Upper lobe of left lung (tissue), 6 donors: ENCODE measurements at places on chromosomes 2 and 18. TPM values are rescaled to one million over a fixed set of nuclear protein-coding genes. Genes with fewer than 3 reads are reported as not detected.

HOXD13 gene
- not detected for total RNA-seq

DNA sequence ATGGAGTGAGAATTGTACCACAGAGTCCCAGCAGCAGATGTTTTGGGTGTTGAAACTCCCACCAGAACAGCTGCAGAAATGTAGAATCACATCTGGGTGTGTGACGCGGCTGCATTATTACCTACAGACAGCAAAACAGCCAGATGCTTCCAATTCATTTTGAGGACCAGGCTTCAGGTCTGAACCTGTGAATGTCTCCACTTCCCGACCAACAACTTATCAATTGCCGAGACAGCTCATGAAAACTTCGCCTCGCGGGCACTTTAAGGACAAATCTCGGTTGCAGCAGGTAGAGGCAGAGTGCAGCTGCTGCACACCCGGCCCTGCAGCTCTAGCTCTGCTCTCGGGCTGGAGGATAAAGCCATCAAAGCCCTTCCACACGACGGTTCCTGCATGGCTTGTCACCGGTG, 202.0 kb downstream of the HRH4 start:
- no peak for DNase-seq
- no peak overlapping the region for H3K4me3 ChIP-seq
- H3K27me3 ChIP-seq, result no peaks in the 10 kb centered on the region

GRCh38 chr2:25076749-25077148, 34.9 kb downstream of the EFR3B start:
- no peak overlapping the region for H3K27ac ChIP-seq
- no peaks in the 10 kb centered on the region for H3K36me3 ChIP-seq
- H3K4me1 ChIP-seq, result peaks cover 7% of the 10 kb centered on the region
- no peaks in the 10 kb centered on the region for H3K27me3 ChIP-seq
- no peak for DNase-seq

SLC23A3 gene
- 0.33 TPM for total RNA-seq

DNA sequence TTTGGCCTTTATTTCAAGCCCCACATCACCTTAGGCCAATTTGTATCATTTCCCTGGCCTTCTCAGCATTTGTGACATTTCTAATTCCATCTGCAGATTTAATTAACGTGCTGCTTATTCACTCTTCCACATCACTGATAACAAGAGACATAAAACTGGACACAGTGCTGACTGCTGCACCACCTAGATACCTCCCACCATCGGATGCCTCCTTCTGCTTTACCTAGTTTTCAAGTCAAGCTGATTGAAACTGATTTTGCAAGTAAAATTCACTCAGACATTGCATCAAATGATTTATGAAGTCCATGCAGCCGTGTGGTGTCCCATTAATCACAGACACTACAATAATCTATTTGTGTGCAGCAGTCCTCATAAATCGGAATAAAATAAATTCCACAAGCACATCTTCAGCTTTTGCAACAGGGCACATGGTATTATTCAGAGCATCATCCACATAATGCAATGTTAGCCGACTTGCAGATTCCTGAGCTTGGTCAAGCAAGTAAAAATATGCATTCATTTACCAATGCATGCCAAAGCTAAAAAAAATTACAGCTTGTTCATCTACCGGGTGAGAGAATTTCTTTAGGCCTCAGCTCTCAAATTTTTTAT, 15.9 kb upstream of the CRIM1 start:
- H3K27me3 ChIP-seq, result no peaks in the 10 kb centered on the region
- no peak overlapping the region for H3K27ac ChIP-seq

GRCh38 chr18:9109523-9109922, 7.0 kb downstream of the NDUFV2 start:
- H3K27me3 ChIP-seq, result no peaks in the 10 kb centered on the region
- H3K27ac ChIP-seq, result no peak overlapping the region
- H3K4me1 ChIP-seq, result peaks cover 86% of the 10 kb centered on the region
- no peaks in the 10 kb centered on the region for H3K36me3 ChIP-seq
- no peak for DNase-seq

CHRNG gene
- total RNA-seq, result not detected

RTP5 gene
- 1.4 TPM for total RNA-seq

DNA sequence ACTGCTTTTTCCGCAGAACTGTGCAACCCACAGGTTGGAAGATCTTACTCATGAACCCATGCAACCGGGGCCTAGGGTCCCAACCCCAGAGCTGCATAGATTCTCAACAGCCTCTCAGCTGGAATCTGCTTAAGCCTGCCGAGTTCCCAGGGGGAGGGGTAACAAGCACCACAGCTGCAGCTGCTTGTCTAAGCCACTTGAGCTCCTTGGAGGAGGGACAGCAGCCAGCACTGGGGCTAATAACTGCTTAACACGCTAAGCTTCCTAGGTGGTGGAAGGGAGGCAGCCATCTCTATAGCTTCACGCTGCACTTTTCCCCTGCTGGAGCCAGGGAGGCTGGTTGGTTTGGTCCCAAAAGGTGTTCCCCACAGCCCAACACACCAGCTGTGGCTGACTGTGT, 311.6 kb downstream of the DSC3 start:
- no peaks in the 10 kb centered on the region for H3K36me3 ChIP-seq
- no peak for DNase-seq
- H3K27me3 ChIP-seq, result no peaks in the 10 kb centered on the region
- H3K4me1 ChIP-seq, result no peaks in the 10 kb centered on the region

CNGA3 gene
- not detected for total RNA-seq

GRCh38 chr2:167140767-167141166, 252.5 kb downstream of the XIRP2 start:
- H3K27me3 ChIP-seq, result no peaks in the 10 kb centered on the region
- no peak overlapping the region for H3K4me3 ChIP-seq
- H3K4me1 ChIP-seq, result no peaks in the 10 kb centered on the region
- H3K27ac ChIP-seq, result no peak overlapping the region
- H3K36me3 ChIP-seq, result no peaks in the 10 kb centered on the region

DNA sequence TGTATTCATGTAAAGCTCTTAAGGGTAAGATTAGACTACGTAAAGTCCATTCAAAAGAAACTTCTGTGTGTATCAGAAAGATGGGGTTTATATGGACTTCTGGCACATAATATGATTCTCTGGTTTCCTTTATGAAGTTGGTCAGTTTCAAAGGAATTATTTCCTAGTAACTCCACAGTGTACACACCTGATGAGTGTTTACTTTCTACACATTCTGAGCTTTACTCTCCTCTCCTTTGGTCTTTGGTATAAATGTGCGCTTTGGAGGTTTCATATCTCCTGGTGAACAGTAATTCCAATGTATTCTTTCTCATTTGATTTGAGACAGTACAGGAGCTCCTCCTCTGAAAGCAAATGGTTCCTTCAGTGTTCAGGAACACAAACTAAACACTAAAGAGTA, 88.1 kb downstream of the OXER1 start:
- H3K4me3 ChIP-seq, result no peak overlapping the region
- peaks cover 4% of the 10 kb centered on the region for H3K4me1 ChIP-seq
- H3K27ac ChIP-seq, result no peak overlapping the region
- H3K36me3 ChIP-seq, result no peaks in the 10 kb centered on the region
